ENCODE measurements at places on chromosomes 6 and 20.

DNA sequence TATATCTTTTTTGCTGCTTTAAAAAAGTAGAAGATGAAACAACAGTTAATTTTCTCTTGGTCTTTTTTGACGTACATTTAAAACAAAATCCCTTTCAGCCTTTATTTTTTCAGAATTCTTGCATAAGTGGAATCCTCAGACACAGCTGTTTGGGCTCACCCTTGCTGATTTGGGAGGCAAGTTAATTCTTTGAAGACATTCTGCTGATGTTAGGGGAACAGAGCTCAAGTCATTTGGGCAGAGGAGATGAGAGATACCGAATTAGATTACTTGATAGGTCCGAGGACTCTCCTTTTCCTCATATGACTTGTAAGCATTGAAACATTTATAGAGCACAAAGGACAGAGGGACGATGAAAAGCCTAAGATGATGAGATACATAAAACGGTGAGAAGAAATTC lies 567.9 kb upstream of the CITED2 start:
- DNase-seq, result no peak

DNA sequence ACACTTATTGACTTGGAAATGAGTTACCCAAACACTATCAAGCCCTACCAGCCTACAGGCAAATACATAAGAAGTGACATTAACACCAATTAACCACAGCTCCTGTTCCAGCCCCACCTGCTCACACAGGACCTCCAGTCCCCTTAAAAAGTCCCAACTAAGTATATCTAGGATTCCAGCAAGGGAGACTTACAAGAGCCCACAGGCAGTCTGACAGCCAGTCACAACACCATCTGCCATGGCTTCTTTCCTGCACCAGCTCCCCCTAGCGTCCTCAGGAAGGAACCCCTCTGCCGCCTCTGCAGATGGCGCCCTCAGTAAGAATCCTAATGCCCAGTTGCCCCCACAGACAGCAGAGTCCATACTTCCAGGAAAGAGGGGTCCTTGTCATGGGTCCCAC lies 122.1 kb downstream of the HIVEP2 start:
- DNase-seq, result no peak

GRCh38 chr20:62489186-62489931 lies 13.6 kb upstream of the GATA5 start:
- no peak for DNase-seq

DNA sequence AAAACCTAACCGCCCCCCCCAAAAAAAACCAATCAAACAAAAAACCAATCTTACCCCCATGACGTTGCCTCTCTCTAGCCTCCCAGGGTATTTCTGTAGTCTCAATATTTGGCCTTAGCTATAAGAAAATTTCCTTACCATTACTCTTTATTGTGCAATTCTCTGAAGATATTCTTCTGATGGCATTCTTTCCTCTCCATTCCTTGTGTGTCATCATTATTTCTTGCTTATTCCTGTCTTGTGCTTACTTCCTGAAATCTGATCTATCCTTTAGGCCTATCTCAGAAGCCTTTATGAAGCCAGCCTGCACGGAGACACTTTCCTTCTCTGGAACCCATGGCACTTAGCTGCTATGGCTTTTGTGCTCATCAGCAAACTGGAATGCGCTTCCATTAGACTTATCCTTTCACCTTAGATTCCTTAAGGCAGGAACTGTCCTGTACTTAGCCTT lies 65.9 kb upstream of the DDR1 start:
- DNase-seq, result no peak

DNA sequence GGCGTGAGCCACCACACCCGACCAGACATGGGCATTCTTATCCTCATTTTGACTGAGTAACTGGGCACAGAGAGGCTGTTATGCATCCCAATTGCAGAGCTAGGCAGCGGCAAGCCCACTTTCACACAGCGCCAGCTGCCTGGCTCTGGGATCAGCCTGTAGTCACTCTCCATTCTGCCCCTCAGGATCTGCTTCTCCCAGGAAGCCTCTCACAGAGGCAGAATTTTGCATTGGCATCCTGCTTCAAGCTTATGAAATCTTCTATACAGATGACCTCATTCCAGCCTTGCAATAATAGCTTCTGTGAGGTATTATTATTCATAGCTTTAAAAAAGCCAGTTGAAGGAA lies 37.0 kb upstream of the IER3 start:
- DNase-seq, result no peak

DNA sequence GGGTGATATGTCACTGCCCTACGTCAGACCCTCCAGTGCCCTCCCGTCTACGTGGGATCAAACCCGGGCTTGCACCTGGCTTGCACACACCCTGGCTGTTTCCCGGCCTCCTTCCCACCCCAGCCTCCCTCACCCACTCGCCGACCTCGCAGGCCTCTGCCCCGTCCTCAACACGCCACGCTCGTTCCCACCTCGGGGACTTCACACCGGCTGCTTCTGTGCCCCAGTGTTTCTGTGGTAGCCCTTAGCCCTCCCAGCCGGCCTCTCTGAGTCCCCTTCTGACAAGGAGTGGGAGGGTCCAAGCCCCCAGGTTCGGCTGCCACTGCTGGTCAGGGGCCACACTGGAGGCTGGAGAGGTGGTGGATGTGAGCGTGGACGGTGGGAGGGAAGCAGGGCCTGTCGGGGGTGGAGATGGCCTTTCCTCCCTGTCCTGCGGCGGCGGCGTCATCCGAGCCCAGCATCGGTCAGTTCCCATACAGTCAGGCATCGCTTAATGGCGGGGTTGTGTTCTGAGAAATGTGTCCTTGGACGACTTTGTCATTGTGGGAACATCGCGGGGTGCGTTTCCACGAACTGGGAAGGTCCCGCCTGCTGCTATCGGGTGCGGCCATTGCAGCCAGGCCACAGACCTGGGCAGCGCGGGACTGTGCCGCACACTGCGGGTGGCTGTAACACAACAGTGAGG lies 11.4 kb upstream of the KIF25 start:
- no peak for DNase-seq

DNA sequence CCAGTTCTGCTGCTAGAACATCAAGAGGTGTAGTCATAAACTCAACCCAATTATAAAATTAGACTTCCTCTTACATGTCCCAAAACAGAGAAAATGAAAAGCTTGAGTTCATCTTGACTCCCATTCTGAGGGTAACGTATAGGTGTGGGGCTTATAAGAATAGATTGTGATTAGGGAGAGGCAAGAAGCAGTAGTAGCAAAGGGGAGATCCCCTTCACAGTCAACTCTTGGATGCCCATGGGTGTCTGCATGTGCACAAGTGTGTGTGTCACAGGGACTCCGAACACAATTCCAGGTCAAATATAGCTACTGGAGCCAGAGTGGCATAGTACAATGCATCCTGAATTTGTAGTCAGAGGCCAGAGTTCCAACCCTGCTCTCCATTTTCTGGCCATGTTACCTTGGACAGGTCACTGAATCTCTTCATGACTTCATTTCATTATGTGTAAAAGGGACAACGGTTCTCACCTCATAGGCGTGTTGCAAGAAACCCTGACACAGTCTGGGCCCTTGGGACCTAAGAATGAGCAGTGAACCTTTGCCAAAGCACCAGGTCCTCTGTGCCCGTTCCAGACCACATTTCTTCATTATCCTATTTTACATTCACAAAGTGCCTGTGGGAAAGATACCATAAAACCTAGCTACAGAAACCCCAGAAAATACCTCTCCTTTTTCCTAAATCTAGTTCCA lies 11.8 kb downstream of the GSTA4 start:
- DNase-seq, result no peak

GRCh38 chr6:10733863-10734262 lies 11.0 kb downstream of the TMEM14C start:
- no peak for DNase-seq

DNA sequence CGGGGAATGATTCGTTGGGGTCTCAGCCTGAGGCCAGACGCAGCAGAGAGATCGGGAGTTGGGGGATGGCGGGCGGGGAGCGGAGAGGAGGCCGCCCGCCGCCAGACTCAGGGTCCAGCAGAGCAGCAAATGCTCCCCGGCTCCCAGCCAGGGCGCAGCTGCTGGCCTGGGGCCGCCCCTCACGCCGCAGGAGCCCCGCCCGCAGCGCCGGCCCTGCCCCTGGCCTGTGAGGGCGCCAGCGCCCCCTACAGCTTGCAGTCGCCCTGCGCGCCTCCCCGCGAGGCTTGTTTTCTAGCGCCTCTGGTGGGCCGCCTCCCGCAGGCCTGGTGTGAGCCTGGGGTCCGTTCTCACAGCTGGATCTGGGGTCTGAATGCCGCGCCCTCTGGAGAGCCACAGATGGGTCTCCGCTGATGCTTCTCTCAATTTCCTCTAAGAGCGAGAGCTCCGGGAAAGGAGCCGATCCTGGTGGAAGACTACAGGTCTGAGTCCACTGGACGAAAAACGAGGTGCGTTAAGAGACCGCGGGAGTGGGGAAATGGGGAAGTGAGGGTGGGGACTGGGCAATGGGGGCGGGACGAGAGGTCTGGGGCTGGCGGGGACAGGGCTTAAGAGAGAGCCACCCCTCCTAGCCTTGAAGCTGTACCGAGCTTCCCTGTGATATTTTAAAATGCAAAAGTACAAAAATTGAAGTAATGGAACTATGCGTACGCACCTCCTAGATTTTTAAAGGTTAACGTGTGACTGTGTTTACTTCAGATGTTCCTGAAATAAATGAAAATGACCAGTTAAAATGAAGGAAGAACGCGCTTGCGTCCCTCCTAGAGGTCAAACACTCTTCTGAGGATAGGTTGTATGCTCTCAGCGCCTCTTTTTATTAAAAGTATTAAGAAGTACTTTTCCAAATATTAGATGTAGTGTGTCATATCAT lies 30.1 kb downstream of the TRIM38 start:
- peak; percentile 97 for DNase-seq

- DNase-seq, result no peak
Observed at GRCh38 chr6:163563318-163563717, 148.8 kb downstream of the QKI start.

- DNase-seq, result no peak
Observed at GRCh38 chr6:3377536-3378397, 79.1 kb downstream of the SLC22A23 start.

DNA sequence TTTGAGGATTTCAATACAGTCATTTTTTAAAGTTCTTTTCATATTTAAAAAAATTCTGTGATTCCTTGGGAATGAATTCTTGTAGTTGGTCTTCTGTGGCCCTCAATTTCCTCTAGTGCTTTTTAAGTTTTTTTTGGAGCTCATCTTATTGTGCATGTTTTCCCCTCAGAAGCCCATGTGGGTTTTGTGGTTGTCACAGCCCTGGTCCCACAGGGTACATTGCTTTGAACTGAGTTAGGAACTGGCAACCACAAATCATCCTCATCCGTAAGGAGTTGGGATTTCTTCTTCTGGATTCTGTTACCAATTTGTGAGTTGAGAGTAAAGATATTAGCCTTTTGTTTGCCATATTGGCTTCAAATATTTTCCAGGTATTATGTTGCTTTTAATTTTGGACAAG lies 89.9 kb downstream of the AKAP7 start:
- DNase-seq, result no peak

Data from effector memory CD8-positive, alpha-beta T cell (primary cell).